ENCODE measurements at places on chromosomes 3 and 15.

- no peak for DNase-seq
Measured at GRCh38 chr15:33262306-33262705, 48.5 kb upstream of the RYR3 start.

- no peak for DNase-seq
Measured at GRCh38 chr3:68055215-68055614, 400.8 kb upstream of the SUCLG2 start.

GRCh38 chr15:32020156-32020555, 10.2 kb upstream of the CHRNA7 start:
- DNase-seq = no peak

DNA sequence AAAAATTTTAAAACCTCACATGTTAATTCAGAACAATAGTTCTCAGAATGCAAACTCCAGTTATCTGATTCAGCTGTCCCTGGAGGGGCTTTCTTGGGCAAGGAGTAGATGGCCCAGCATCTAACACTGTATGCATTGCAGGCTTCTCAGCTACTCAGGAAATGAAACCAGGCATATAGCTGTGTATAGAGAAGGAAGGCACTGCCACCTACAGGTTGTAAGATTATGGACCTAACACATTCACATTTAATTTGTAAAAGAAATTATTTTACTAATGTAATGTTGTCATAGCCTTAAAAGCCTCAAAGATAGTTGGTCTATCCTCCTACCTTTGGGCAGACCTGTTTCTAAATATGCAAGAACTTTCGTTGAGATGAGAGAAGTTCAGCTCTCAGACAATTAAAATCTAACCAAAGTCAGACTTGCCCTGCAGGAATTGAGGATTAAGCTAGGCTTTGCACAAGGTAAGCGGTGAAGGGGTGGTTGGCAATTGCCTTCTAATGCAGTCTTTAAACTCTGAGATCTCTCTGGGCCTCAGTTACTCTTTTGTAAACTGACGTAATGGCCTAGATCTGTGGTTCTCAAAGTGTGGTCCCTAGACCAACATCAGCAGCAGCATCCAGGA, 132.8 kb upstream of the SLC24A5 start:
- DNase-seq = no peak

DNA sequence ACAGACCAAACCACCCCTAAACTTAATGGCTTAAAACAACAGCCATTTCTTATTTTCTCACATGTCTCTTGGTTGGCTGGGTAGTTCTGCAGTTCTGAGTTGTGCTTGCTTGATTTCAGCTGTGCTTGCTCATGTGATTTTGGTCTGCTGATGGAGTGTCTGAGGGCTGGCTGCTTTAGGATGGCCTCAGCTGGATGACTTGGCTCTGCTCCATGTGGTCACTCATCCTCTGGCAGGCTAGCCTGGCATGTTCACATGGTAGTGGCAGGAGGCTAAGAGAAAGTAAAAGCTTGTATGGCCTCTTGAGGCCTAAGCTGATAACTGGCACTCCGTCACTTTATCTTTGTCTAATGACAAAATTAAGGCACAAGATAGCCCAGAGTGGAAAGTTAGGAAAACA, 4.1 kb downstream of the SV2B start:
- no peak for DNase-seq

GRCh38 chr15:67150023-67150860, 84.8 kb downstream of the SMAD3 start:
- DNase-seq = peak; percentile 68

DNA sequence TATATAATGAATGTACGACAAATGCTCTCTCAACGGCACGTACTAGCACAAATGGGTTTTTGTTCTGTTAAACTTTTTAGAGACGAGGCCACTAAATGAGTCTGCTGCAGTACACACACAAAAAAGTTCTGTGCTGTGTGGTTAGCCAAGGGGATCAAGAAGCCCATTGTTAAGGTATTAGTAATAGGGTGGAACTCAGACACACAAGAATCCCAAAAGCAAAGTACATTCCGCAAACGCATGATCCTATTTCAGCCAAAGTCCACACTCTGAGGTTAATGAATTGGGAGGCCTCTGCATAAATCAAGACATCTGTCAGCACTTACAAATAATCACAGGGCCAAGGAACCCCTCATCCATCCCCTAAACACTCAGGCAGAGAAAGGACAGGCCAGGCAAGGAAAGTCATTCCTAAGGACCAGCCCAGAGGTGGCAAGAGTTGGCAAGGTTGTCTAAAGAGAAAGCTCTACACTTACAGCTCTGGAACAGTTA, 12.1 kb downstream of the OSBPL10 start:
- DNase-seq = no peak

GRCh38 chr3:159082519-159082918, 280.7 kb downstream of the MFSD1 start:
- DNase-seq = no peak

DNA sequence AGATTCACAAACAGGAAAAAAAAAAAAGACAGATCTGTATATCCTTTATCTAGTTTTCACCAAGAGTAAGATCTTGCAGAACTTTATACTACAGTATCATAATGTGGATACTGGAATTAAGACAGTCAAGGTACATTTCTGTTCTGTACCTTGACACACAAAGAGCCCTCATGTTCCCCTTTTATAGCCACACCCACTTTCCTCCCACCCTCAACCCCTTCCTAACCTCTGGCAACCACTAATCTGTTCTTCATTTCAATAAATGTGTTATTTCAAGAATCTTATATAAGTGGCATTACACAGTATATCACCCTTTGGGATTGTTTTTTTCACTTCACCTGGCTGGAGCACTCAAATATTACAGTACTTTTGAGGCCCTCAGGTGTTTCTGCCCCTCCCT, 3.6 kb upstream of the RAB6B start:
- no peak for DNase-seq

DNA sequence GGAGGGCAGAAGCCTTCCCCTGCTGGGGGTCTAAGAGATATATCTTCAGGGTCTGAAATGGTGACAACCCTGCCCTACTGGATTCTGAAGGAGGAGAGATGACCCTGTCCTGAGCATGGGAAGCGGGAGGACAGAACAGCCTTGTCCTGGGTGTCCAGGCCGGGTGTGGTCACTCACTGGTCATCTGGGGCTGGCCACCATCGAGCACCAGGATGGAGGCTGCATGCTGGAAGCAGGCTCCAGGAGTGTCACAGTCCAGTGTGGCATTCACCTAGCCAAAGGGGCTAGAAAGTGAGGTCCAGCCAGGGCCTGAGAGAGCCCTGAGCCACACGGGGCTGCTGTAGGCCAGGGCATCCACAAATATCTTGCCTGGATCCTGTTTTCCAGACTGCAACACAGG, 5.2 kb downstream of the CDHR4 start:
- DNase-seq = no peak

DNA sequence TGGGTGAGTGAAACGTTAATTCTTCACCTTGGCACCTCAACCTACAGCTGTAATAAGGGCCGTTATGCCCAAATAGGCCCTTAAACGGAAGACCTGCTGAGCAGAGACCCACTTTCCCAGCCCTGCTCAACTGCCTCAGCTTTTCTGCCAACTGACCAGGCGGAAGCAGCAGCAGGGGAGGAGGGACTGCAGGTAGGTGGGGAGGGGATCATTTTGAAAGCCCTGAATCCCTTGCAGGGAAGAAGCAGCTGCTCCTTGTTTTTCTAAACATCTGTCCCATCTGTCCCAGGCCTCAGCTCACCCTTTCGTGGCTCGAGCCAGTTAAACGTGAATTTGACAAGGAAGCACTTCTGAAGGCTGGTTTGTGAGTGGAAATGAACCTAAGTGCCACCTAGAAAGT, 978 bp upstream of the CMC1 start:
- DNase-seq = peak; percentile 32

DNA sequence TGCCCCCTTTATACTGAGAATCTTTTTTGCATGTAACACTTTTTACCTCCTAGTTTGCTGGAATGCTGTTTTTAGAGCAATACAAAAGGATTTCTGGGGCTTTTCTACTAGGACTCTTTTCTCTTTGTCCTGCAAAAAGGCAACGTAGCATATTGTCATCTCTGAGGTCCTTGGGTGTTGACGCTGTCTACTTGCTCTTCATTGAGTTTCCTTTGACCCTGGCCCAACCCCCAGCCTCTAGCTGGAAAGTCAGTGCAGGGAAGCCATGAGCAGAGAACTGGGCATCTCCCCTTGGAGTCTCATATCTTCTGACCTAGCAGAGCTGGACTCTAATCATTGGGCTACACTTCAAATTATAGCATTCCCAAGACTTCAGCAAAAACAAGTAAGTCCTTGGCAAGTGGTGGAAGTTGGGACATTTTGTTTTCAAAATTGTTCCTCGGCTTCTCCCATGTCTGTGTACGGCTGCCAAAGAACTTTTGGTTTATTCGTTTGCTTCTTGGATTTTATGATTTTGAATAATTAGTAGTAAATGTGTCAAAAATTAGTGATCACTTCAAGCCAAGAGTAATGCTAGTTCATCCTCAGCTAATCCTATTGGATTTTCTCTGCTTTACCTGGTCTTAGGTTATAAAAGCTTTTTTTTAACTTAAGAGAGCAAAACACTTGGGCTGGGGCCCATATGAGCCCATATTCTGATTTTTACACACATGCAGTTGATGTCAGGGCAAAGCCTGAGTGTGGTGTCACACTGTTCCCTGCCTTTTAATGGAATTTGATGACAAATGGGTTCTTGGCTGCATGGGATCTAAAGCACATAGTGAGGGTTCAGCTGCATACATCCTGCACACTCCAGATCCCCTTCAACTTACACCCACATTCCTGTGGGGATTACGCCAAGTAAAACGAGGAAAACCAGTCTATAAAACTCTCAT, 419.5 kb upstream of the C2CD4B start:
- no peak for DNase-seq

DNA sequence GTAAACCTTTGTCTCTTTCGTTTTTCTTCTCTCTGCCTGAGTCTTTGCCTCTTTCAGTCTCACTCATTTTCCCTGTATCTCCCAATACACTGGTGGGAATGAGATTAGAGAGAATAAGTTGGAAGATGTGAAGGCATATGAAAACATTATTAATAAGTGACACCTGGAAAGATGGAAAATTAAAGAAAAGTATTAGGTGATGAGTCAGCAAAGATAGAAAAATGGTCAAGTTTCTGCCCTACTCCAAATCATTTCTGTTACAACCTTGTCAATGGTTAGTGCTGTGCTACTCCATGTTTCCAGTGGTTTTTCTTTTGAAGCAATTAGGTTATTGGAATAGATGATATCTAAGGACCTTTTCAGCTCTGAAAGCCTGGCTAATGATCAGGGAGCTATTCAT, 252.8 kb downstream of the LSAMP start:
- DNase-seq = no peak

DNA sequence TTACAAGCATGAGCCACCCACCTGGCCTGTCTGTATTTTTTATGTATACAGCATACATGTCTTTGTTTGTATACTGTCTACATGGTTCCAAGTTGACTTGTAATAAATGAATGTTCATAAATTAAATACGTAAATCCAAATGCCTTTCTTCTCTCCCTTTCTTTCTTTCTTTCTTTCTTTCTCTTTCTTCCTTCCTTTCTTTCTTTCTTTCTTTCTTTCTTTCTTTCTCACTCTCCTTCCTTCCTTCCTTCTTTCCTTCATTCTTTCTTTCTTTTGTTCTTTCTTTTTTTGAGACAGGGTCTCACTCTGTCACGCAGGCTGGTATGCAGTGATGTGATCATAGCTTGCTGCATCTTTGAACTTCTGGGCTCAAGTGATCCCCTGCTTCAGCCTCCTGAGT, 17.1 kb upstream of the ZNF710 start:
- no peak for DNase-seq

- no peak for DNase-seq
Measured at GRCh38 chr3:53828581-53828980, 17.6 kb downstream of the CHDH start.

- no peak for DNase-seq
Measured at GRCh38 chr3:40985195-40985594, 214.1 kb upstream of the CTNNB1 start.

DNA sequence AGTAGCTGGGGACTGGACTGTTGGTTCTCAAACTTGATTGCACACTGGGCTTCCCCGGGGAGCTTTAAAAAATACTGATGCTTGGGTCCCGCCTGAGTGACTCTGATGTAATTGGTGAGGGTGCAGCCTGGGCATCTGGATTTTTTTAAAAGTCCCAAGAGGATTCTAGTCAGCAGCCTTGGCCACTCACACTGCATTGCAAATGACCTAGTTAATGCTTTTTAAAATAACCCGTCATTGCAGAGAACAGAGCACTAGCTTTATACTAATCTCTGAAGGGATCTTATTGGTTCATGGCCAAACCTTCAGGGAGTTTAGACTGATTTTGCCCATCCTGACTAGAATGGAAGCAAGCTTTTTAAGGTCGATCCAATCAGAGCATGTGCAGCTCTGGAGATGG, 310.6 kb upstream of the PROK2 start:
- DNase-seq = no peak

- DNase-seq = no peak
Measured at GRCh38 chr15:41888662-41889253, 5.1 kb downstream of the SPTBN5 start.

DNA sequence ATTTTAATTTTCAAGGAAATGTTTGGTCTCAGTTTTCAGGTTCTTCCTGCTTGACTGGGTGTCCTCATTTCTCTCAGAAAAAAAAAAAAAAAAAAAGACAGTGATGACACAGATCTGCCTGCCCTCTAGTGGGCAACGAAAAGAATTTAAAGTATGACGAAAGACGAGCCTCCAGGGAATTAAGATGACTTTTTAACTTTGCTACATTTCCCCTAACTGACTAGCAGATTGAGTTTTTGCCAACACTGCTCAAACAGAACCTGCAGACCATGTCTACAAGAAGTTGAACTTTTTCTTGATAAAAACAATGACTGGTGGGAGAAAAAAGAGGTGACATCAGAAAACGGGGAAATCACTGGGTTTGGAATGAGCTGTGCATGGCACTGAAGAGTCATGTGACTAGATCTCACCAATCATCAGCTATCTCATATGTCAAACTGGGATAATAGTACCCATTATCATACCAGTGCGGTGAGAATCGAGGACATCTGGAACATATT, 40.8 kb downstream of the EOMES start:
- peak; percentile 41 for DNase-seq

- no peak for DNase-seq
Measured at GRCh38 chr3:46027021-46027705, at the start of gene XCR1. Gene XCR1 (minus strand): TSS chr3:46027483. CDS start chr3:46021947, 5,536 bp downstream.

DNA sequence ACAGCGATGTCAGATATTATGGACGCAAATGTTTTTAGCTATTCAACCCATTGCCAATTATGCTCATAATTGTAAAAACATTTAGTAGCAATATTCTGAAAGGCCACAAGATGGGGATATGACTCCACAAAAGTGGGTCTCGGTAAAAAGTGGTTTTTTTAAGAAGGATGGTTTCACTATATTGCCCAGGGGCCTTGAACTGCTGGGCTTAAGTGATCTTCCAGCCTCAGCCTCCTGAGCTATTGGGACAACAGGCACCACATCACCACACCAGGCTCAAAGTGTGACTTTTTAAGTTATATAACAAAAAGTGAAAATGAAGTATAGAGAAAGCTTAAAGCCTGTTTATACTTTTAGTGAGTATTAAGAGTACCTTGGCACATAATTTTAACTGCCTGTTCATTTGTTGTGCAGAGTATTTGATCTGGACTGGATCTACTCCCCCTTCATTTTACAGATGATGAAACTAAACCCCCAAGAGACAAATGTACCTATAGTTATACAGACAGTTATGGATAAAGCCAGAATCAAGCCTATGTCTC, 9.4 kb downstream of the NAA50 start:
- peak; percentile 34 for DNase-seq
